ENCODE measurements at places on chromosomes 5 and 9. TPM values are rescaled to one million over a fixed set of nuclear protein-coding genes. Genes with fewer than 3 reads are reported as not detected.

CARTPT gene
- total RNA-seq, result not detected

DMGDH gene
- 1.9 TPM for total RNA-seq

GHR gene
- total RNA-seq, result 6.2 TPM

PDE6A gene
- total RNA-seq, result not detected

KIF20A gene
- 21.6 TPM for total RNA-seq

CTNND2 gene
- total RNA-seq, result not detected

CTXN3 gene
- not detected for total RNA-seq

ARHGEF39 gene
- total RNA-seq, result 0.26 TPM

SHB gene
- 37.4 TPM for total RNA-seq

CDO1 gene
- total RNA-seq, result 10.9 TPM

TAS2R1 gene
- not detected for total RNA-seq

DMRT2 gene
- total RNA-seq, result not detected

IL5 gene
- not detected for total RNA-seq

BAAT gene
- 0.07 TPM for total RNA-seq

PCDHGA9 gene
- total RNA-seq, result 5.5 TPM

POU5F2 gene
- total RNA-seq, result 1.2 TPM

SPATA31C1 gene
- total RNA-seq, result not detected

MAMDC2 gene
- 4.7 TPM for total RNA-seq

PCDHB11 gene
- total RNA-seq, result 0.69 TPM

FBP2 gene
- total RNA-seq, result not detected

GLRA1 gene
- not detected for total RNA-seq

LRRTM2 gene
- 0.63 TPM for total RNA-seq

SHC3 gene
- 57.2 TPM for total RNA-seq

MELK gene
- total RNA-seq, result 9.6 TPM

TICAM2 gene
- 4.3 TPM for total RNA-seq

MAN2A1 gene
- total RNA-seq, result 106 TPM

SPATA24 gene
- 4.8 TPM for total RNA-seq

SPATA31D4 gene
- total RNA-seq, result not detected

GRM6 gene
- total RNA-seq, result not detected

IL13 gene
- total RNA-seq, result not detected

F12 gene
- total RNA-seq, result not detected

ADGRD2 gene
- not detected for total RNA-seq

MSX2 gene
- 3.8 TPM for total RNA-seq

HAVCR1 gene
- not detected for total RNA-seq

TUSC1 gene
- 9.4 TPM for total RNA-seq

SLC34A1 gene
- total RNA-seq, result not detected

SQSTM1 gene
- total RNA-seq, result 3,659 TPM

SCGB3A2 gene
- not detected for total RNA-seq

Data from smooth muscle cell of the pulmonary artery (primary cell).